ENCODE measurements at places on chromosomes 2 and 18.

GRCh38 chr2:38237311-38237710 lies 139.8 kb downstream of the ATL2 start:
- no peak for DNase-seq

DNA sequence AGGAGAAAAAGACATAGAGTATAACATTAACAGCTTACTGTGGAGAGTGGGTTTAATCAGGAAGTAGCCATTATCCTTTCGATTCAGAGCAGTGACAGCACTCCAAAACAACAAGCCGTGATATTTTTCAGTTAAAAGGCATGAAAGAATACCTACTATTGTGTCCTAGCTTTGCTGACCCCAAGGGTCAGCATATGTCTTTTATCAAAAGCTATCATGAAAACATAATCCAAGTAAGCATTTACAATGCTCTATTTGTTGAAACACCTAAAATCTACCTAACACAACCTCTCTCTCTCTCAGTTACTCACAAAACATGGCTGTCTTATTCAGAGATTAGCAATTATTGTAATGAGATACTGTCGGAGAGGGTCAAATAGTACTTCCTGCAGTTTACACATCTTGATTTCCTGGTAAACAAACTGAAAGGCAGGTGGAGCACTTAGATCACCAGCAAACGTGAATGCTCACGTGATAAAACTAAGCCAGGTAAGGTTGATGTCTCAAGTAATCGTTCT lies 100.0 kb downstream of the BAZ2B start:
- DNase-seq, result no peak

- DNase-seq, result no peak
Observed at GRCh38 chr2:189719571-189719970, 43.0 kb downstream of the OSGEPL1 start.

GRCh38 chr2:169208026-169208425 lies 138.7 kb downstream of the DHRS9 start:
- no peak for DNase-seq

DNA sequence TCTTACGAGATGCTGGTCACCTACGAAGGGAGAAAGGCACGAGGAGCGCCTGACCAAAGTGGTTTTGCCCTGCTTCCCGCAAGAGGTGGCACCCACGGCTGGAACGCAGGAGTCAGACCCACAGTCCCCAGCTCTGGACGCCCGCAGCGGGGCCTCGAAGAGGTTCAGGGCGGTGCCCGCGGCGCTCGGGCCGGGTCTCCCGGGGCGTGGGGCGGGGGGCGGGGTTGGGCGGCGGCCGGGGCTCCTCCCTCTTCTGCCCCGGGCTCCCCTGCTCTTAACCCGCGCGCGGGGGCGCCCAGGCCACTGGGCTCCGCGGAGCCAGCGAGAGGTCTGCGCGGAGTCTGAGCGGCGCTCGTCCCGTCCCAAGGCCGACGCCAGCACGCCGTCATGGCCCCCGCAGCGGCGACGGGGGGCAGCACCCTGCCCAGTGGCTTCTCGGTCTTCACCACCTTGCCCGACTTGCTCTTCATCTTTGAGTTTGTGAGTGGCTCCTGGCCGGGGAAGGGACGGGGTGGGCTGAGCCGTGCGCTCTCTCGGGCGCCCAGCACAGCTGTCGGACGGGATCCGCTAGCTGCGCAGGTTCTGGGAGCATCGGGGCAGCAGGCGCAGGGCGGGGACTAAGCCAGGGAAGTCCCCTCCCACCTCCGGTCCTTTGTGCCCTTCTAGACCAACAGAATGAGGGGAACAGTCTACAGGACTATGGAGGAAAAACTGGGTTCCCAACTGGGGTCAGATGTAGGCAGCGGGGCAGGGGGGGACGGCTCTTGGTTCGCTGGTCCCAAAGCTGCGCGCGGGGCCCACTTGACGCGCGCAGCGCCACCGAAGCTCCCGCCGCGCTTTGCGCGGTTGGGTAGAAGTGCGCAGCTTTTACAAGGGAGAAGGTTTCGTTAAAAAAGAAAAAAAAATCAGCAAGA lies at the start of gene MAL:
Gene MAL (plus strand): TSS at position 303 of the 914 bp plus-strand sequence. CDS start 85 bp downstream, at position 388.
- peak; percentile 80 for DNase-seq

- peak; percentile 59 for DNase-seq
Observed at GRCh38 chr2:63058921-63059792, 8.5 kb downstream of the OTX1 start.

Measured in activated CD8-positive, alpha-beta memory T cell treated with anti-CD3 and anti-CD28 coated beads, Interleukin-2, amount 50 U/mL, for 48 hours (primary cell).